ENCODE measurements at places on chromosomes 2 and 18.

DNA sequence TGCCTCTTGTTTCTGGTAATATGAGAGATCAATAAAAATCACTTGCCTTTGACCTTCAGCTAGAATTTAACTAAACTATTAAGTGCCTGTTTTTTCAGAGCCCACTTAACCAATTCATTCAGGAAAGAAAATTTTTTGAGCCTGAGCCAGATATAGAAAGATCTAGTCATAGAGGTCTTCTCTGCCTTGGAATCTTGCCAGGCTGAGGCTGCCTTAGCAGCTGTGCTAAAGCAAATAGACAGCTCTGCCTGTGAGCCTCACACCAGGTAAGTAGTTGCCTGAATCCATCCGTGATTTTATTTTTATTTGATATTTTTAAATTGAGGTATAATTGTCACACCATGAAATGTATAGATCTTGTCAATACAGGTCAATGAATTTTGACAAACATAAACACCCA, 27.4 kb downstream of the EVX2 start:
- DNase-seq = no peak

GRCh38 chr18:79801217-79801616, 3.5 kb downstream of the KCNG2 start:
- no peak for DNase-seq

DNA sequence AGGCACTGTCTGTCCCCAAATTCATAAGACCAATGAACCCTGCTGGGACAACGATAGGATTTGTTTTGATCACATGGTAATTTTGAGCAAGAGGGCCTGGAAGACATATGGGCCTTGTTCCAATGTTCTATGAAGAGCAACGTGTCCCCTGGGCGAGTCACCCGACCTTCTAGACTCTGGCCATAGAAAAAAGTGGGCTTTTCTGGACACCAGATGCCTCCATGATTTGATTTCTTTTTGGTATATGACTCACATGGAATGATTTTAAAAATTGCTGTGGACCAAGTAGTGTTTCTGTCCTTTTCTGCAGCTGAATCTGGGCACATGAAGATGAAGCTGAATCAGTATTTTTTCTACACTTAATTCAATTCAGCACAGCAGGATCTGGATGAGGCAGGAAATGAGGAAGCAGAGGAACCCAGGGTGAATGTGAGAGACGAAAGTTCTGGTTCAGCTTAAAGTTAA, 104.9 kb downstream of the CDC42EP3 start:
- DNase-seq = no peak

GRCh38 chr2:10172033-10172871, 49.7 kb downstream of the RRM2 start:
- no peak for DNase-seq

- DNase-seq = no peak
Observed at GRCh38 chr2:26623541-26624495, 17.3 kb downstream of the CIB4 start.

- DNase-seq = no peak
Observed at GRCh38 chr18:2908166-2908945, 61.5 kb downstream of the EMILIN2 start.

- DNase-seq = no peak
Observed at GRCh38 chr2:64145714-64146113, 1.5 kb upstream of the PELI1 start.

- DNase-seq = no peak
Observed at GRCh38 chr2:42133771-42134195, 35.4 kb upstream of the EML4 start.

GRCh38 chr18:76873713-76874112, 51.4 kb downstream of the ZNF236 start:
- DNase-seq = no peak

- no peak for DNase-seq
Observed at GRCh38 chr2:120308038-120308910, 37.7 kb upstream of the INHBB start.

- DNase-seq = no peak
Observed at GRCh38 chr2:210593166-210593565, 36.8 kb downstream of the CPS1 start.

- DNase-seq = no peak
Observed at GRCh38 chr18:60060578-60060977, 160.8 kb downstream of the PMAIP1 start.

DNA sequence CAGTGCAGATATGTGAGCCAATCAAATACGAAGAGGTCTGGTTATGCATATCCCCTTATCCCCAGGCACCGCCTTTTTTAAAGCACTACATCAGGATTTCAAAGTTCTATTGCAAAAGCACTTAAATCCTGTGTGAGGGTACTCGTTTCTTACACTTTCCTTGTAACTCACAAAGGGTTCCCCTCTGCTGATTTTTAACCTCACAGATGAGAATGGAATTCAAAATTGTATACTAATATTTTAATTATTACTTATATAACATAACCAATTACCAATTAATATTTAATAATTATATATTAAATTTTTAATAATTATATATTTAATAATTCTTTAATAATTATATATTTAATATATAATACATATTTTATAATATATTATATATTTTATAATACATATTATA, 126.2 kb upstream of the MAPRE2 start:
- DNase-seq = no peak

GRCh38 chr18:21167641-21168377, 56.2 kb upstream of the ROCK1 start:
- no peak for DNase-seq

GRCh38 chr2:237998530-237998929, 31.7 kb downstream of the UBE2F start:
- DNase-seq = no peak

GRCh38 chr2:47008381-47009252, 93.0 kb upstream of the MCFD2 start:
- DNase-seq = no peak

- DNase-seq = no peak
Observed at GRCh38 chr2:158904627-158905177, 63.7 kb upstream of the TANC1 start.

- DNase-seq = no peak
Observed at GRCh38 chr2:239660390-239661230, 259.8 kb upstream of the HDAC4 start.

- DNase-seq = no peak
Observed at GRCh38 chr2:218960309-218961165, 1.1 kb downstream of the CDK5R2 start.

DNA sequence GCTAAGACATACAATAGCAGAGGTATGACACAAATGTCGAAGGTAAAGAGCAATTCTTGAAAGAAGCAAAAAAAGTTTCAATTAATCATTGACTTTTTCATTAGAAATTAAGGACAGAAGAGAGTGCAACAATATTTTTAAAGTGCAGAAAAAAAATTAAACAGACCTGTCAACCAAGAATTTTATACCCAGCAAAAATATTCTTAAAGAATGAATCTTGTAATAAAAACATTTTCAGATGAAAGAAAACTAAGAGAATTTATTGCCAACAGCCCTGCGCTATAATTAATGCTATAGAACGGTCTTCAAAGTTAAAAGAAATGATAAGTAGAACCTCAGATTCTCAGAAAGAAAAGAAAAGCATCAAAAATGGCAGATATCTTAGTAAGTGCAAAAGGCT, 79.0 kb downstream of the OLA1 start:
- DNase-seq = no peak

DNA sequence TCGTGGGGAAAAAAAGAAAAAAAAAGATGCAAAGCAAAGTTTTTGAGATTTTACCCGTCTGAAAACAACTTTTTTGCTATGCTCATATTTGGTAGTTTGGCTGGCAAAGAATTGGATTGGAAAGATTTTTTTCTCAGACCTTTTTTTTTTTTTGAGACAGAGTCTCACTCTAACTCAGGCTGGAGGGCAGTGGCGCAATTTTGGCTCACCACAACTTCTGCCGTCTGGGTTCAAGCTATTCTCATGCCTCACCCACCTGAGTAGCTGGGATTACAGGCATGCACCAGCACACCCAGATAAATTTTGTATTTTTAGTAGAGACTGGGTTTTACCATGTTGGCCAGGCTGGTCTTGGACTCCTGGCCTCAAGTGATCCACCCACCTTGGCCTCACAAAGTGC, 56.3 kb upstream of the TANC1 start:
- DNase-seq = no peak

DNA sequence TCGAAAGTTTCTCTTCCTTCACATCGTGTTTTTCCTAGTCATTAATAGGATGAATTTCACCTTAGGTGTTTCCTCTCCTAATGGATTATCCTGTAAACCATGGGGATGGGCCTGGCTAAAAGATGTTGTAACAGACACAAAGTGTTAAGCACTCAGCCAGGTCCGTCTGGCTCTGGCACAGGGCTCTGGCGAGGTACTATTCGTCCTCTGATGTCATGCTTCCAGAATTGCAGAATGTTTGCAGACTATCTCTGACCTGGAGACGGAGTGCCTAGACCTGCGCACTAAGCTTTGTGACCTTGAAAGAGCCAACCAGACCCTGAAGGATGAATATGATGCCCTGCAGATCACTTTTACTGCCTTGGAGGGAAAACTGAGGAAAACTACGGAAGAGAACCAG, 13.2 kb downstream of the ATG16L1 start:
- DNase-seq = no peak

GRCh38 chr18:48481092-48481491, 57.7 kb upstream of the CTIF start:
- DNase-seq = no peak

DNA sequence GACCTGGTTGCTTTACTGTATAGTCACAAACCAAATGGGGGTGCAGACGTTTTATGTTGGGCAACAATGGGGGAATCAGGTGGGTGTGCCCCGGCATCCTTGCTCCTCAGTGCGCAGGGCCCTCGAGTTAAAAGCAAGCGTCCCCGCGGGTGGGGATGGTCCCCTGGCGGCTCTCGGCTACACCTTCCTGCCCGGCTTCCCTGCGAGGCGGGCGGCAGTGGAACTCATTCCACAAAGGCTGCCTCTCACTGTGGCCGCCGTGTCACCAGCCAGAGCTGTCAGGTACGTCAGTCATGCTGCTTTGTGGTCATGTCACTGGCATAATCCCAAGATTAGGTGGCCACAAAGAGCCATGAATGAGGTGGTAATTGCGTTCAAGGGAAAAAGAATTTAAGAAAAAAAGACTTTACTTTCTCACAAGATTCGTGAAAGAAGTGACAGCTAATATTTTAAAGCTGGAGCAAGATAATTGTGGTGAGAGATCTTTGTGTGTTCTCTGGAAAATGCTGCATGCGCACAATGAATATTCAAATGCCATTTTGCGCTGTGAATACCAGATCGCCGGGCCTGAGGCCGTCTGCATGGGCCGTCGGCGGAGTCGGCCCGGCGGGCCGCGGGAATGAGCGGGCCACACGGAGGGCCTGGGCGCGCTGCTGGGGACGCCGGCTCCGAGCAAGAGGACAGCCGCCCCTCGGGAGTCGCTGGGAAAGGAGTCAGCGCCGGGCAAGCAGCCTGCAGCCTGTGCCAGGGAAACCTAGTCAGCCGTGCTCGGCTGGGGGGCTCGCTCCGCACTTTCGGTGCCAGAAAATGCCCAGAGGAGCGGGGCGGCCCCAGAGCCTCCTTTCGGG, 82.3 kb upstream of the LDLRAD4 start:
- no peak for DNase-seq
